ENCODE measurements at places on chromosomes 6 and 20. TPM values are rescaled to one million over a fixed set of nuclear protein-coding genes. Genes with fewer than 3 reads are reported as not detected.

The PPDPF gene
- 298 TPM for total RNA-seq

The ANKEF1 gene
- total RNA-seq: 8.6 TPM

The SLC22A16 gene
- not detected for total RNA-seq

The SIRPB1 gene
- total RNA-seq: 1.1 TPM

The AFDN gene
- 52.1 TPM for total RNA-seq

The RPS6KA2 gene
- 49.3 TPM for total RNA-seq

The BCKDHB gene
- total RNA-seq: 9.8 TPM
